Inflammatory macrophage treated with lipopolysaccharide for 1 hour (primary cell): ENCODE measurements at places on chromosomes 3 and 15.

GRCh38 chr15:59997070-59997701 lies 6.9 kb upstream of the FOXB1 start:
- DNase-seq = no peak

GRCh38 chr3:80983753-80984152 lies 777.7 kb downstream of the GBE1 start:
- no peak for DNase-seq

GRCh38 chr15:64566629-64567427 lies 106.5 kb downstream of the ZNF609 start:
- DNase-seq = no peak

GRCh38 chr15:46808834-46809233 lies 908.5 kb upstream of the SEMA6D start:
- DNase-seq = no peak

GRCh38 chr3:34279901-34280300 lies 481.5 kb downstream of the PDCD6IP start:
- no peak for DNase-seq

- no peak for DNase-seq
These were observed 355.3 kb upstream of the RORA start for GRCh38 chr15:61584410-61584809.

DNA sequence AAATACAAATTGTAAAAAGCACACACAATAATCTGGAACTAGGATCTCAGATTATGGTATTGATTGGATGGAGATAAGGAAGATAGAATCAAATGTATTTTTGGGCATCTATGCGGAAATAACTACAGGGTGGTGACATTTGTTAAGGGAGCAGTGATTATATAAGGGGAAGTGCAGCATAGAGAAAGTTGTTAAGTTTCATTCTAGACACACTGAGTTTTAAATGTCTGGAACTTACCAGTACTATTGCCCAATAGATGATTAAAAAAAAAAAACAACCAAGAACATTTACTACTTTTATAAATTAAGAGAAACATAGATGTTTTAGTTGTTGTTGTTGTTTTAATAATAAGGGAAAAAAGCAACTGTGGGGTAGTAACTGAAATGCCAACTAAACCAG lies 32.1 kb upstream of the C3orf38 start:
- DNase-seq = peak; percentile 6

DNA sequence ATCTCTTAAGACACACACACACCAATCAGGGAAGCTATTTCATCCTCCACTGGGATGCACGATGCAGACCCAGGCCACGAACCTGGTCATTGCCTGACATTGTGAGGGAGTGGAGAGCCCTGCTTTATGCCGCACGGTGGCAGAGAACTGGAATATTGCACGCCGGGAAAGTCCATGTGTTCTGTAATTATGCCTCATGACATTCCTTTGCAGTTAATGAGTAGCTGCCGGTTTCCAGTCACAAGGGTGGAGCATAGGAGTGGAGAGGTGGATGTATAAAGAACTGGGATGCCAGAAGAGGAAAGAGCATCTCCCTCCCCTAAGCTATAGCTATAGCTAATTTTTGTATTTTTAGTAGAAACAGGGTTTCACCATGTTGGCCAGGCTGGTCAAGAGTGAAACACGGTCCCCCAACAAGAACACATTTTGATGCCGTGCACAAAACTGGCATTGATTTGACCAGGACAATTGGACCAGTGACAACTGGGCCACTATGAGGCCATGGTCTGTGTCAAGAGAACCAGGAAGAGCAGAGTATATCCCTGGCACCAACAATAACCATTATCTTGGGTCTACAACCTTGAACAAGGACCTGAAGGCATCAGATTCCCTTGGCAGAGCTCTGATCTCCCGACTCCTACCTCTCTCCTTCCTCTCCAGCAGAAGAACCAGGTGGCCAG lies 51.4 kb downstream of the SH3BP5 start:
- no peak for DNase-seq

- no peak for DNase-seq
These were observed 8.5 kb downstream of the CGNL1 start for GRCh38 chr15:57384816-57385215.

GRCh38 chr3:102031834-102032233 lies 182.5 kb downstream of the NFKBIZ start:
- no peak for DNase-seq

- DNase-seq = peak; percentile 6
These were observed 733.7 kb upstream of the CFAP20DC start for GRCh38 chr3:59783468-59783988.

DNA sequence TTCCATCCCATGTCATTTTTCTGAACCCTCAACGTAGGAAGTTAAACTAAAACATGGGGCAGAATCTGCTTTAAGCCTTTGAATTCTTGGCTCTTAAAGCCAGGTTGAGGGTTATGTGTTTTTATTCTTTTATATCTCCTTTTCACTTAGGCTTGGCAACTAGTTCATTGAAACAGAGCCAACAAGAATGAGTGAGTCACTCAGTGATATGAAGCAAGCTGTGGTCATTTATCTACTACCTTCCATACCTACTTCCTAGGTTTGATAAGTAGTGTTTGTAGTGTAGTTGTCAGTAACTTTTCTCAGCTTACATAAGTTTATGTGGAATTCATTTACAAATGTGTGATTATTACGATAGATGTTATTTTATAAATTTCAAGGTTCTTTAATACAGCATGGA lies 67.4 kb downstream of the SNRPN start:
- no peak for DNase-seq

- DNase-seq = no peak
These were observed 8.4 kb upstream of the CA12 start for GRCh38 chr15:63389902-63390670.

DNA sequence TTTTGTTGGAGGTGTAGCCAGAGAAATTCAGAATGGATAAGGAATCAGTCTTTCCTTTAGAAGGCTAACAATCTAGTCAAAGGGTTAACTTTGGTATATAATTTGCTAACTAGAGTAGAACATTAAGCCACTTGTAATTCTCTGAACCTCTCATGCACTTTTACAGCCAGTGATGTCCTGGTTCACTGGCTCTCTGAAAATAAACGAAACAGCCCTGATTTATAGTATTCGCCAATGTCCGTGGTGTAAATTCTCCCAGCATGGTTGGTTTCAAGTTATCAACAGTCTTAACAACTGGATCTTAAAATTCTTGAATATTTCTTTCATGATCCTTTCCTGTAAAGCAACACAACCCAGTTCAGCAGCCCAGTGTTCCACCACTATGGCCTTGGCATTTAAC lies 500.4 kb upstream of the CDIN1 start:
- DNase-seq = no peak

GRCh38 chr3:56921573-56922453 lies 120.1 kb upstream of the ARHGEF3 start:
- peak; percentile 20 for DNase-seq

DNA sequence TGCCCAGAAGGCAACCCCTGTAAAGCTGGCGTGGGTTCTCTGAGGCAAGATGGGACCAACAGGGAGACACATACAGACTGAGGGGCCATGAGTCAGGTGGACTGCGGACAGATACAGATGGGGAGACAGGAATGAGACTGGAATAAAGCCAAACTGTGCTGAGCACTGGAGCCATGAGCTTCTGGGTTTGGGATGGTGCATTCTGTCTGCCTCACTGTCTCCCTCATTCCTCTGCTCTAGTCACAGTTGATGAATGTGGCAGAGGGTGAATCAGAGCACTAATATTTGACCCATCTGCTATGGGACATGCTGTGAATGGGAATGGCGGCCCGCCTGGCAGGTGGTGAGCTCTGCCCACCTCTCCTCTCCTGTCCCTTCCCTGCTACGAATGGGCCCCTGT lies 262.9 kb downstream of the EPHB1 start:
- DNase-seq = no peak

DNA sequence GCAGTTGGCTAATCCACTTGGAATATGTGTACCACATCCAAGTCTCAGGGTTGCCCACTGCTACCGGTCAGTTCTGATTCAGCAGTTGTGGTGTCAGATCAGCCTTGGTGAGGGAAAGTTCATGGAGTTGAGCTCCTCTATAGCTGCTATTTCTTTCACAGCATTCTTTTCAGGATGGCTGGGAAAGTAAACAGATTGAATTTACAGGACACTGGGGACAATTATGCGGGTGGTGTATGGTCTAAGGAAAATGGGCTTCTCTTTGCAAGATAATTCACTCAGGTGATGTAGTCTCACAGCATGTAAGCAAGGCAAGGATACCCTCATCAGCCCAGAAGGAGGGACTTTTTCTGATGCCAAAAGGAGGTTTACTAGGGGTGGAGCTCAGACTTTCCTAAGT lies 249.9 kb downstream of the DOCK3 start:
- DNase-seq = no peak

GRCh38 chr3:152084441-152085158 lies 184.1 kb upstream of the MBNL1 start:
- no peak for DNase-seq

GRCh38 chr3:134056464-134056891 lies 26.8 kb upstream of the SLCO2A1 start:
- no peak for DNase-seq

- DNase-seq = no peak
These were observed 8.7 kb upstream of the CSTA start for GRCh38 chr3:122316368-122316767.

DNA sequence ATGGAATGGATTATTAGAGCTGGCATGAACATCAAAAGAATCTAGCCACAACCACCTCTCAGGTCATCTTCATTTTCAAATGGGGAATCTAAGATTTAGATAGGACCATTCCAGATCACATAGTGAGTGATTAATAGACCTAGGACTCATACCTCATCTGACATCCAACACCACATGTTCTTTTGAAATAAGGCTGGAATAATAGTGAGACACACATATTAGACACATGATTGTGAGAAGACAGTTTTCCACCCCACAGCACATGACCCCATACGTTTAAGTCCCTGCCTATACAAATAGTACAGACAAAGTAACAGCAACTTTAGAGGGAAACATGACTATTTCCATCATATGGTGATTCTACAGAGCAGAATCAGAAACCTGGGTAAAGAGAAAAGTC lies 344.7 kb upstream of the TPRG1 start:
- DNase-seq = peak; percentile 36

DNA sequence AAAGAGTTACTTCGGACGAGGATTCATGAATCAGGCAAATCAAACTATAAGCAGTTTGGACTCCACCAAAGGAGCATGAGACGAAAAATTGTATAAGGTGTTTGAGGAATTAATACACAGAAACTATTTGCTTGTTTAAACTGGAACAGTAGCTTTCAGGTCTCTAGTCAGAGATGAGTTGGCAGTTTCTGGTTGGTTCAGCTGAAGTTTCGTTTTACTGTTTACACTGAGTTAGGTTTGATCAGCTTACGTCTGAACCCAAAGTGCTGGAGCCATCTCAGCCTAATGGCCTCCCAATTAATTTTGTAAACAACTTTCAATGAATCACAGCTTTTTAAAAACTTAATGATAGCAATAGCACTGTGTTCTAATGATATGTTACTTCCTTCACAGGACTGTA lies 703.7 kb downstream of the NLGN1 start:
- DNase-seq = no peak

DNA sequence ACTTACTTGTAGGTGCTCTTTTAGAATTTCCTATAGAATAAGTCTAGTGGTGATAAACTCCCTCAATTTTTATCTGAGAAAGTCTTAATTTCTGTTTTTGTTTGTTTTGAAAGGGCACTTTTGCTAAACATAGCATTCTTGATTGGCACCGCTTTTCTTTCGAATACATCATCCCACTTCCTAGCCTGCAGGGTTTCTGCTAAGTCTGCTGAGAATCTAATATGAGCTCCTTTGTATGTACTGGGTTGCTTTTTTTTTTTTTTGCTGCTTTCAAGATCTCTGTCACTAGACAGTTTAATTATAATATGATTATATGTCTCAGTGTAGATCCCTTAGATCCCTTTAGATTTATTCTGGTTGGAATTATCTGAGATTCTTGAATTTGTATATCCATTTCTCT lies 21.5 kb downstream of the PFN2 start:
- no peak for DNase-seq

- DNase-seq = no peak
These were observed 51.3 kb downstream of the DRD3 start for GRCh38 chr3:114127517-114127916.

DNA sequence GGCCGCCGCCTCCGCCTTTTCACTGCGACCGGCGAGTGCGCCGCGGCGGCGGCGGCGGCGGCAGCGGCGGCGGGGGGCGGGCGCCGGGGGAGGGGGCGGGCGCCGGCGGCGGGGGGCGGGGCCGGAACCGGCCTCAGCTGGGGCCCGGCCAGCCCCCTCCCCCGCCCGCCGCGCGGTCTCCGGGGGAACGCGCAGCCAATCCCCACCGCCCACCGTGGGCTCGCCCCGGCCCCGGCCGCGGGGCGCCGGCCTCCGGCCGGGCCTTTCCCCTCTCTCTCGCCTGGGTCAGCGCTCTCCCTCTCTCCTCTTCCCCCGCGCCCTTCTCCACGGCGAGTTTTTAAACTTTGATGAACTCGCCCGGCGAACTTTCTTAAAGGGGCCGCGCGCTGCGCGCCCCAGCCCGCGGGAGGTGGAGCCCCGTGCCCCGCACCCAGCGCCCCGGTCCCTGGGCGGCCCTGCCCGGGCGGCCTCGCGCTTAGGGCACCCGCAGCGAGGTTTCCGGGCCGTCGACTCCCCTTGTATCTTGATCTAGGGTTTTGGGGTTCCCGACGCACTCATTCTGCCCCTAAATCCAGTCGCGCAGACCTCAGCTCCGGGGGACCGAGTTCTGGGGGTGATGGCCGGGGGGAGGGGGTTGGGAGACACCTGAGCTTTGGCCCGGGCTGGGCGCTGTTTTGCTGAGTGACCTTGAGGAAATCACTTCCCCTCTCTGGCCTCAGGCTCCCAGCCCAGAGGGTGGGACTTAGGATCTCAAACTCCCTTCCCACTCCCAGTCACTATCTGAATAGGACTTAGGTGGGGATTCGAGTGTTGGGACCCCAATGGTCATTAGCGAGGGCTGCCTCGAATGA lies at the start of gene RBPMS2:
RBPMS2 (minus strand) TSS at position 39 of the 851 bp plus-strand sequence. CDS start 270 bp downstream, outside the sequence.
- DNase-seq = no peak

DNA sequence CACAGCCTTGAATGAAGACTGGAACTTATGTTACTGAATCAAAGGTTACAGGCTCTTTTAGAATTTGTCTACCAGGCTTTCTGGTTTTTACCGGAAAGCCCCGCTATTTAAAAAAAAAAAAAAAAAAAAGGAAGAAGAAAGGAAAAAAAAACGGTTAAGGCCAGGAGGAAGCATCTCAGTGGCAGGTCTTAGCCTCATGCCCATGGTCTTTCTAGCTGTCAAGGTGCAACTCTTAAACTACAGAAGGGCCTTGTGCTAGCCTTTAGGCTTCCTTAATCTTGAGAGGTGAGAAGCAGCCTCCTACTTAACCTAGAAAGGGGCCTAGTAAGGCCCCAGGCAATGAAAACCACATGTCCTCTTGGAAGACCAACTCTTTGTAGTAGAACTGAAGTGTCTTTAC lies 77.5 kb downstream of the TBC1D5 start:
- DNase-seq = peak; percentile 18
